ENCODE measurements at places on chromosomes 7 and 10.
A peak's percentile ranks its signal among the peaks of the same experiment; 100 is the strongest.

- DNase-seq: no peak
Measured at GRCh38 chr10:36114913-36115312, 472.8 kb upstream of the FZD8 start.

DNA sequence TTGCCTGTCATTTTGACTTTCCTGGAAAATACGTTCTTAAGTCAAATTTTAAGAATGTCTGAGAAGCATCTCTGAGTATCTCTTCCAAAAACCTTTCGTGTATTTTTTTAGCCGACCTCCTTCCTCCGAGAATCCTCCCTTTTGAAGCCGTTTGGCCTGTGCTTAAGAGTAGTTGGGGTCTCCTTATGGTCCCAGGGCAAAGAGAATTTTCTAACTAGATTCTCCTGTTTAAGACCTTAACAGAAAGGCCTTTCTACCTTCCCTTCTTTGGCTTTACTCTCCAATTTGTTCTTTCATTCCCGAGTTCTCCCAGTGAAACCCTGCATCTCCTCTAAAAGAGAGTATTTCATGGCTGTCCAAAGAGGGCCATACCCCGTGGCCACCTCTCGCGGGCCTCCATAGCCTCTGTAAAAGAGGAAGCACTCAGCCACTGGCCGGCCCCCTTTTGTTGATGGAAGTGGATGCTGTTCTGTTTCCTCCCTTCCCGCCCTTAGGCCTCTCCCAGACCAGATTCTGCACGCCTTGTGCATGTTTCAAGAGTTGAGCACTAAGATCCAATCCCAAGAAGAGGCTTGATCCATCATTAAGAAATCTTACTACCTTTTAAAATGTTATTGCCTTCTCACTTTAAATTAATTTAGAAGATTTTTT lies 6.6 kb upstream of the FEZF1 start:
- no peak for DNase-seq

DNA sequence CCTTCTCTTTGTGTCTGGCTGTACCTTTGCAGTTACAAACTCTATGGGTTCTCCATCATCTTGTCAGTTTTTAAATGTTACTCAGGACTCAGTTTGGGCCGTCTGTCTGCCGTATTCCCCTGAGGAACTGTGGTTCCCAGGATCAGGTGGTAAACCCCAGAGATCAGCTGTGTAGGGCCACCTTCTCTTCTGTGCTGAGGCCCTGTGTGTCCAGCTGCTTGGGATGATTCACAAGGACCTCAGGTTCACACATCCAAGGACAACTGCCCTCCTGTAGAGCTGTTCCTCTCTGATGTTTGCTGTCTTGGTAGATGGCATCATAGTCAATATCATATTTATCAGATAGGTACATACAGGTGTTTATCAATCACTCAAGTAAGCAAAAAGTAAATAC lies 24.5 kb downstream of the CUL1 start:
- DNase-seq: no peak

DNA sequence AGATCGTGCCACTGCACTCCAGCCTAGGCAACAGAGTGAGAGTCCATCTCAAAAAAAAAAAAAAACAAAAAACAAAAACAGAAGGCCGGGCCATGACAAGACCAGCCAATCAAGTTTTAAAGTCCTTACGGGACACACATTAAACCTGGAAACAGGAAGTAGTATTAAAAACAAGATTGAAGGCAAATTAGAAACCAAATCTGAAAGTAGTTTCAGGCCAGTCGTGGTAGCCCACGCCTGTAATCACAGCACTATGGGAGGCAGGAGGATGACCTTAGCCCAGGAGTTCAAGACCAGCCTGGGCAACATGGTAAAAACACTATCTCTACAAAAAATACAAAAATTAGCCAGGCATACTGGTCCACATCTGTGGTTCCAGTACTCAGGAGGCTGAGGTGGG lies 18.1 kb downstream of the PSAP start:
- DNase-seq: no peak

DNA sequence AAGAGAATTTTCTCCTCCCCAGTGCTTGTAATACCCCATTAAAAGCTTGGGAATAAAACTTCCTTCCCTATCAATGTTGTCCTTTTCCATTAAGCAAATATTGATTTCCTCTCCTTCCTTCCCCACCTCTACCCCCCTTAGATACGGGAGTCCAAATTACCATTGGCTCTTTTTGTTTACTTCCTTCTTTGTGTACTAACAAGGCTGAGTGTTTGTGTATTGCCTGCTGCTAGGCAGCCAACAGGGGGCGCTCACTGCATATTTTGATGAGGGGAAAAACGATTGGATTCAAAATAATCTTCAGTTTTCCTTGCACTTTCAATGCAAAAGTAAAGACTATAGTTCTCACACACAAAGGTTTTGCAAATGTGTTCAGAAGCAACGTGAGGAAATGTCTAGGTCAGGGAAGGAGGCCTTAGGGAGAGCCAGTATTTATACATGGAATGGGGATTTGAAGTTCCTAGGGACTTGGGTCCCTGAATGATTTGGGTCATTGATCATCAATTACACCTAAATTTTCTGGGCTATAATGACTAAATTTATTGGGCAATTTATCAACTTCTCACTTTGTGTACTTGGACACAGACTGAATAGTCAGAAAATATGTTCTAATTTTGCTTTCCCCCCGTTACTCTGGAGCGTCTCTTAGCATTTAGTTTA lies 23.6 kb upstream of the VPS41 start:
- DNase-seq: peak; percentile 71

DNA sequence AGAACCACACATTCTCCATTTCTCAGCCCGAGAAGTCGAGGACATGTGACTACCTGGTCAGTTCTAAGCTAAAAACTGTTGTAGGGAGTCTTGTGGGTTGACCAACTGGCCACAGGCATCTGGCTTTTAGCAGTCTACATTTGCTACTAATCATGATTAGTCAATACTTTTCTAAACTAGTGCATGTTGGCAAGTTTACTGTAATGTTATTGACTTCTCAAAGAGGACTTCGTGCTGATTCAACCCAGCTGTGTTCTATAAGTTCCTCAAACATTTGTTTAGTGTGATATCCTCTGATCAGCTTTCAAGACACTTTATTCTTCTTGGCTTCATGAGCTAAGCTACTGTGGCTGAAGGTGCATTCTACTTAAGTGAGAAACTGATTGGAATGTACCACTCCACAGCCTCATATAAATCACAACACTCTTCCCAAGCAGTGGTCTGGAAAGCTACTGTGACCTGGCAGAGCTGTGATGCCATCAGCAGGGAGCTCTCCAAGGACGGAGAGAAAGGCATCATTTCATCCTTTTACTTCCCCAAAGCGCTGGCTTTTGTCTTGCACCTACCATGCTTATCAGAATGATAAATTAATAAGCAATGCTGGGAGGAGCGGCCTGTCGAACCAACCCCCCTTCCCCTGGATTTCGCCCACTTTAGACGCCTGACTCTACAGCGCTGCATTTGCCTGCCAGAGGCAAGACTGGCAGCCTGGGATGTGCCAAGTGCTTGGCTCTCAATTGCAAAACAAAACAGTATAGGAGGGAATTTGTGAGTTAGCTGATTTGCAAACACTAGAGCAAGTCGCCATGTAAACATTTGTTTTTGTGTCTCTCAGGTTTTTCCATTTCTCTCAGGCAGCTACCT lies 206.7 kb upstream of the PLXNA4 start:
- DNase-seq: no peak

- no peak for DNase-seq
Measured at GRCh38 chr10:132707121-132707775, 78.7 kb downstream of the NKX6-2 start.

DNA sequence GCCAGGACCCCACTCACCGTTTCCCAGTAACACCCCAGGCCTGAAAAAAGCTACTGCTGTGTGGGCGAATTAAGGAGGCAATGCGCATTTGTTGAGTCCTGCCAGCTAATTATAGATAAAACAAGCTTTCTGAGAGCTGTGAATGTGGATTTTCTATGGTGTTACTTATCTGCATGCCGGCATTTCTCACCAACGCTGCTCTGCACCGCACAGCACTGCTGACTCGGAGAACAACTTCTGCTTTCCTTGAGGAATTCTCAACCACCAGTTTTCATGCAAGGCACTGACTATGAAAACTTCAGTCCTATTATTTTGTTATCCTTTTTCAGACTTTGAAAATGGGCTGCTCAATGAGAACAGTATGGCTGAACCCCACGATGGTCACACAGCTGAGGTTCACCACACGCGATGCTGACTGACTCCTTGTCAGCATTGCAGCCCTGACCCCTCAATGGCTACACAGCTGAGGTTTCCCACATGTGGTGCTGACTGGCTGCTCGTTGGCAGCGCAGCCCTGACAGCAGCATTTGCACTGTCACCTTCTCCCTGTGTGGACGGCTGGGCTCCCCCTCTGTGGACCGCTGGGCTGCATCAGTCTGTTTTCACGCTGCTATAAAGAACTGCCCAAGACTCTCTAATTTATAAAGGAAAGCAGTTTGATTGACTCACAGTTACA lies 190.6 kb downstream of the DIP2C start:
- no peak for DNase-seq

- DNase-seq: no peak
Measured at GRCh38 chr10:107059872-107060271, 104.6 kb downstream of the SORCS1 start.

GRCh38 chr7:43764039-43764761 lies 5.7 kb downstream of the BLVRA start:
- DNase-seq: peak; percentile 47

- no peak for DNase-seq
Measured at GRCh38 chr10:86107131-86107530, 259.5 kb downstream of the GRID1 start.

- no peak for DNase-seq
Measured at GRCh38 chr10:98513704-98514103, 67.0 kb upstream of the HPS1 start.

DNA sequence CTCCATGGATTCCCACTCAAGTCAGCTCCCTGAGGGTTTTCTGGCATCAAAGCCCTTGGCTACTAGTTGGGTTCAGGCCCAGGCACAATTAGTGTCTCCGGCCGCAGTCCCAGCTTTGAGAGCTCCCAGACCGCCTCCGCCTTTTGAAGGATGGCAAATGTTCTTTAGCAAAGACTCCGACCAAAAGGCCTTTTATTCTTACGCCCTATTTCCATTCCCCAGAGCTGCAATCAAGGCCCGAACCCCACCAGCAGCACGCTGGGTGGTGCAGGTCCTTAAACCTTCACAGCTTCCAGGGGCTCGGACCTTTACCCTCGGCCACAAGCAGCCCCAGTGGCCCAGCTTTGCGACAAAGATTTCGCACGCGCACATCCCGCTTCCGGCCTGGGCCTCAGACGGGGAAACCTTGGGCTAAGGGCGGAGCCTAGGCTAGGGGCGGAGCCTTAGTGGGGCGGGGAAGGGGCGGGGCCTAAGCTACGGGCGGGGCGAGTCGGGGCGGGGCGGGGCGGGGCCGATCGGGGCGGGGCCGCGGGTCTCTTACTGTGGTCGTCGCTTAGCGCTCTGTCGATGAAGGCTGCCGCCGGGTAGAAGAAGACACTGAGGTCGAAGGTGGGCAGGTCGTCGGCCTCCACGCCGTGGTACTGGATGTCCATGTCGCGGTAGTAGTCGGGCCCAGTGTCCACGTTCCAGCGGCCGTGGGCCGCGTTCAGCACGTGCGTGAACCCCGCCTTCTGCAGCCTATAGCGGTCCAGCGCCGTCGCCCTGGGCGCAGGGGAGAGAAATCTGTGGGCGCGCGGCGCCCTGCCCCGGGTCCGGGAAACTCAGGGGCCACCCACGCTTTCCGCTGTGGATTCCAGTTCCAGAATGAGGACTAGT lies 68.0 kb upstream of the SAMD8 start:
- DNase-seq: no peak

- DNase-seq: peak; percentile 56
Measured at GRCh38 chr10:26881600-26882331, 21.0 kb upstream of the ABI1 start.

GRCh38 chr10:132452216-132452650 lies 55.2 kb downstream of the PWWP2B start:
- no peak for DNase-seq

DNA sequence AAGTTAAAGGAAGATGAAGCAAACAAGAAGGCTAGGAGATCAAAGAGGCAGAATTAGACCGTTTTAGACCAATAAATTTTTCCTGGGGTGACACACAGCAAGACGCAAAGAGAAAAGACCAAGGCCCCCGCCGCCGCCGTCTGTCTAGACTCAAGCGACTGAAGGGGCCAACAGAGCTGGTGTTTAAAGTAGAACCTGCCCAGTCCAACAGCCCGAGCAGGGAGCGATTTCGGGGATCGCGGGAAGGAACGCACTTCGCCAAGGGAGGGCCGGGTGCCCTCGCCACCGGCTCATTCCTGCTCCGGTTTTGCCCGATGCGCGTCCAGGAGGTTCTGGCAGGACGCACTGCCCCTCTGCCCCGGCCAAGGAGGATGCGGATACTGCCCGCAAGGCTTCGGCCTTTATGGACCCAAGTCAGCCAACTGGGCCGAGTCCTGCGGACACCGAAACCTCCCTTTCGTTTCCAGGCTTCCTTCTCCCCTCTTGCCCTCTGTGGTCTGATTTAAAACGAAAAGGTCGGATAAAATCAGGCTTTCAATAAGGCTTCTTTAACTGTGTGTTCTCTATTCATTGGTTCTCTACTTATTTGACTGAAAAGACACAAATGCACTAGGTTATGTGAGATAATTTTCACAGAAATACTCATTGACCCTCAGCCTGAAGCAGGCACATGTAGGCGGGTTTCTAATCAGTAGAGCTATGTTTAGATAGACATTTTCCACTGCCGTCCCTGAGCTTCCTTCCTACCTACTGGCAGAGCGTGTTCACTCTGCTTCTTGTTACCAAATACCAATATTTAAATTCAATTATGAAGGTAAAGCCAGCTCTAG lies 2.2 kb upstream of the HOXA7 start:
- DNase-seq: no peak
